ENCODE measurements at places on chromosomes 12 and 14. TPM values are rescaled to one million over a fixed set of nuclear protein-coding genes. Genes with fewer than 3 reads are reported as not detected.

TXNDC16 gene
- 1.4 TPM for total RNA-seq

CLEC2D gene
- 1.5 TPM for total RNA-seq

TMCC3 gene
- total RNA-seq, result 7.6 TPM

CAPS2 gene
- total RNA-seq, result 1.7 TPM

TMEM63C gene
- total RNA-seq, result 22.3 TPM

P2RX2 gene
- total RNA-seq, result not detected

LRRC43 gene
- not detected for total RNA-seq

RNASE7 gene
- 2.2 TPM for total RNA-seq

RTN1 gene
- not detected for total RNA-seq

TSHR gene
- not detected for total RNA-seq

BMP4 gene
- total RNA-seq, result 1.3 TPM

LMBR1L gene
- total RNA-seq, result 13.4 TPM

RERG gene
- total RNA-seq, result 0.28 TPM

POLE2 gene
- total RNA-seq, result 14.0 TPM

KCNA5 gene
- not detected for total RNA-seq

DPF3 gene
- total RNA-seq, result 0.28 TPM

RNASE9 gene
- not detected for total RNA-seq

WSCD2 gene
- total RNA-seq, result 0.28 TPM

PCNX1 gene
- total RNA-seq, result 21.2 TPM
